ENCODE measurements at places on chromosomes 3 and 15.

DNA sequence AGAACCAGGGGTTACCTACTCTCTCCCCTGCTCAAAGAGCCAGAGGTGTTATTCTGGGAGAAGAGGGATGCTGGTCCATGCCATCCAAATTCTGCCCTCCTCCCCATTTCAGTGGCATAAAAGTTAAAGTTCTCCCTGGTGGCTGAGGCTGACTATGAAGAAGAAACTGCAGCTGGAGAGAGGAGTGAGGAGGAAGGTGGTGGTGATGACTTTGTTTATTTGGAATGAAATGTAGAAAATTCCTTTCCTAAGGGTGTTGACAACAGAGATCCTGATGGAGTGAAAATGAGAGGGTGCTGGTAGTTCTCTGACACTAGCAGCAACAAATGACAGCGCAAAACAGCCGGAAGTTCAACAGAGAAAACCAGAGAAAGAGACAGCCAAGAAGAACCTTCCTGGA lies 100.4 kb downstream of the PCCB start:
- no peak for DNase-seq

DNA sequence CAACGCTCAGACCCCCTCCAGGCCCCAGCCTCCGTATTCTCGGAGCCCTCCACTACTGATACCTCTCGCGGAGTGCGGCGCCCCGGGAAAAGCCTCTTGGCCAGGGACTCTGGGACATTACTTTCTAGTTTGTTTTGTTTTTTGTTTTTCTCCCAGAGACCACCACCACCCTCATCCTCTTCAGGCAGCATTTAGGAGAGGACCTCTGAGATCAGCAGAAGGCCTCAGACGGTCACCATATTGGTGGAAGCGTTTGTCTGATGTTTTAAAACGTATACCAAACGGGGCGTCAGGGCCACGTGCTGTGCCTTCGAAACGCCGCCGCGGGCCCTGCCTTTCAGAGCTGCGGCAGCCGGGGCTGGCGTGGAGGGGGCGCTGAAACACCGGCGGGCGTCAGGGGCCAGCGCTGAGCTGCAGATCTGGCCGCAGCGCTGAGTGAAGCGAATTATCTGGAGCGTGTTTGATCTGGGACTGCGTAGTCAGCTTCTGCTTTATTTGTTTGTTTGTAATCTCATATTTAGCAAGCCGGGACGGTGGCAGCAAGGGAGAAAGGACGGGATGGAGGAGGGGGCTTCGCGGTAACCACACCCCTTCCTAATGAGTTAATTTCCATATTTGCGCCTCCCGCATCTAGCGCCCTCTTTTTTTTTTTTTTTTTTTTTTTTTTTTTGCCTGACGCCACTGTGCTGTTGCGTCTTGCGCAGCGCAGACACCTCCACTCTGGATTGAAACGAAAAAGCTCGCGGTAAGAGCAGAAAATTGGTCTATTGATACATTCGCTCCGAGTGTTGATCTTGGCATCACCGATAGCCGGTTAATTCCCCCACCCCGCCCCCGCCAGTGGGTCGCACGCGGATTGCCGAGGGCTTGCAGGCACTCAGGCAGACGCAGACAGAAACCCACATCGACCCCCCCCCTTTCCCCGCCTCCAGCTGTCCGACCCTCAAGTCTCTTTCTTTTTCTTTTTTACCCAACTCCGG lies 14.9 kb downstream of the SOX2 start:
- no peak for DNase-seq

GRCh38 chr3:105356988-105357387 lies 9.7 kb upstream of the ALCAM start:
- DNase-seq: no peak

DNA sequence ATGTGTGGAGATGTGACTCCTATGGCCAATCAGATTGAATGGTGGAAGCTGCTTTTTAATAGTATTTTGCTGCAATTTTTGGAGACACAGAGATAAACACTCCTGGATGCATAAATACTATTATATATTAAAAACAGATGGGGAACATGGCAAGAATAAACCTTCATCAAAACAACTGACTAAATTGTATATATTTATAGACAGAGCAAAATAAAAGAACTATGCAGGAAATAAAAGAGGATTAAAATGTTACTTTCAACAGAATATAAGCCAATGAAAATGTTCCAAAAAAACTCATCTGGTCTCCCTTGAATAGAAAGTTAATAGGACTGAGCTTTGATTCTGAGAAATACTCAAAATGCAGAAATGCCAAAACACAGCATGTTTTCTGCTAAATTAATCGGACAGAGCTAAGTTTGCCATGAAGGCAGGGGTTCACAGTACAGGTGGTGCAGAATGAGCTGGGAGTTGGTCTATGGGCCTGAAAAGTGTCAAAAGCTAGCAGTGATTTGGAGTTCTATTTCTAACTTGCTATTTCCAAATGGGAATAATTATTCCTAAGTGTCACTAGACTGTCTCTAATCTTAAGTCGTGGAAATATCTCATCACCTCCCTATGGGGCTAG lies 227.2 kb downstream of the CNTN3 start:
- DNase-seq: no peak

DNA sequence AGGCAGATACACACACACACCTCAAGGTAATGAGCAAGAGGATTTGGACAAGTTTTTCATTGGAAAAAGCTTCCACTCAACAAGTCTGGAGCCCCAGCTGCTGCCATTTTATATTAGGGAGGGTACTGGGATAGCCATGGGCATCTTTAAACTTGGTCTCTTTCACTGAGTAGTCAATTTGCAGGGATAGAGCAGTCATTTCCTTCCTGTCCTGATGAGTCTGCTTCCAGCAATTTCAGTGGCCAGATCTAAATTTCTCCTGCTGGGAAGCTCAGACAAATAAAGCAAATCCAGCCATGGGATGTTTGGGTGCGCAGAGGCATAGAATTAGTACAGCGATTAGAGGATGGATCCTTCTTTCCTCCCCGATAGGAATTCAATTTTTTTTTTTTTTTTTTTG lies 874 bp upstream of the ERC2 start:
- no peak for DNase-seq

DNA sequence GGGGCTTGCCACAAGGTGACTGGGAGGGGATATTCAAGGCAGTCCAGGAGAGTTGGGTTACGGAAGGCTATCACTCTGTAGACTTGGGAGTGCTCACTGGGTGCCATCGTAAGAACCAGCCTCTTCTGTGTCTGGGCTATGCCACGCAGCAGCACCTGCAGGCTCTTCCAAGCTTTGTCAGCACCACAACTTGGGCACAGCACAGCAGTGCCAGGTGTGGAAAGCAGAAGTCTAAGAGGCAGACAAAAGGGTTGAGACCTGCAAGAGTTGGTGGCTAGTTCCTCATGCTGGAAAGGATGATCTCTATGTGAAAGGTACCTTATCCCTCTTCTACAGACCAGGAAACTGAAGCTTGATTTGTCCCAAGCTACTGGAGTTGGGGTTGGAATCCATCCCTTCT lies 15.8 kb downstream of the CX3CR1 start:
- no peak for DNase-seq

DNA sequence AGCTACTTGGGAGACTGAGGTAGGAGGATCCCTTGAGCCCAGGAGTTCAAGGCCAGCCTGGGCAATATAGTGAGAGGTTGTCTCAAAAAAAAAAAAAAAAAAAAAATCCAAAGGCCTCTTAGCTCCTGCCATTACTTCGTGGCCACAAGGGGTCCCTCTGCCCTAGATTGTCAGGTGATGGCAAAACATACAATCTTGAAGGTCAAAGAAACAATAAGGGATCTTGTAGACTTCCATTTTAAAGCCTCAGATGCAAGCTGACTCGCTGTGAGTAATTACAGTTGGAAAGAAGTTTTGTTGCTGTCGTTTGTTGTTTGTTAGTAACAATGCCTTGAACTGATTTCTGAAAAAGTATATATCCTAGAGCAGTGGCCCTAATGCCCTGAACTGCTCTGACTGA lies 55.9 kb upstream of the PLCL2 start:
- DNase-seq: peak; percentile 30

DNA sequence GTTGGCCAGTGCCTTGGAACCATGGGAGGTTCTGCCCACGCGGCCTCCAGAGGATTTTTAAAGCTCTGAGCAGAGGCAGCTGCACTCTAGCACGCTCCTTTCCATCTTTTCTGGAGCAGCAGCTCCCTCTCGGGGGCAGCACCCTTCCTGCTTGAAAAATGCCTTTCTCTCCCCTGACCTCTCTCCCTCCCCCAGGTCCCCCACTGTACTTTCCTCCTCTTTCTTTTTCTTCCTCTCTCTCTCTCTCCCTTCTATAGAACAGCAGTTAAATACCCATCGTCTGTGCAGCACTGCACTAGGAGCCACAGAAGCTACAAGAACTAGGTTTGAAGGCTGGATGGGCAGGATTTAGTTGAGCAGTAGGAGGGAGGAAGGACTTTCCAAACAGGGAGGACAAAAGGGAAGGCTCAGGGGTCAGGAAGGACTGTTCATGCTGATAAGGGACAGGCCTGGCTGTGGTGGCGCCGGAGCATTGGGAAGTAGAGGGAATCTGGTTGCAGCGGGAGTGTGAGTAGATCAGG lies 4.4 kb downstream of the ALPK3 start:
- no peak for DNase-seq

- no peak for DNase-seq
Measured at GRCh38 chr15:57572468-57572867, 19.2 kb upstream of the MYZAP start.

DNA sequence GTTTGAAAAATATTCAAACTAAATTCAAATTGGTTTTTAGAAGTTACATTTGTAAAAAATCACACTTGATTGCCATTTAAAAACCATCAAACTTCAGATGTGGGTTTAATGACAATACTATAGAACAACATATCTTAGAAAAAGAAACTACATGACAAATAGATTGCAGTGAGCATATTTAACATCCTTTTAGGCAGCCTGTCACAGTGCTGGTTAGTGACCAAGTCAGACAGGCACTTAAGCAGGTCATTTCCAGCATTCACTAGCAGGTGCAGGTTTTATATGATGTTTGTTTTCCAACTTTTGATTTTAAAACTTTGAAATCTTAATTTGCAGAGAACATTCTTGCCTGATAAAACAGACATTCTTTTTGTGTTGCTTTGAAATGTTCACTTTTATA lies 115.7 kb downstream of the MBNL1 start:
- DNase-seq: no peak

DNA sequence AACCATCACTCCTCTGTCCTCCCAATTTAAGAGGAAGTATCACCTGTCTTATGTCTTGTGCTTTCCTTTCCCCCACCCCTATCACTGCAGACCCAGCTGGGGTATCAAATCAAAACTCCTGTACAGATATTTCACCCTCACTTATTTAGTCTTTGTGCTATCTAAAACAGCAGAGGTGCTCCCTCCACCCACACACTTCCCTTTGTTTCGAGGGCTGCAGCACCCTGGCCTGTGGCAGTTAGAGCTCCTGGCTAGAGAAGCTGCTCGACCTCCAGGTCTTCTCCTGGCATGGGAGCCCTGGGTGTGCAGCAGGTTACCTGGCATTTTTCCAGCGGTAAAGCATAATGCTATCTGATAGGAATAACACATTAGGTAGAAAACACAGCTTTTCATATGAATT lies 181.4 kb upstream of the BCL6 start:
- DNase-seq: no peak

- DNase-seq: no peak
Measured at GRCh38 chr3:156090126-156090525, 30.3 kb upstream of the KCNAB1 start.

DNA sequence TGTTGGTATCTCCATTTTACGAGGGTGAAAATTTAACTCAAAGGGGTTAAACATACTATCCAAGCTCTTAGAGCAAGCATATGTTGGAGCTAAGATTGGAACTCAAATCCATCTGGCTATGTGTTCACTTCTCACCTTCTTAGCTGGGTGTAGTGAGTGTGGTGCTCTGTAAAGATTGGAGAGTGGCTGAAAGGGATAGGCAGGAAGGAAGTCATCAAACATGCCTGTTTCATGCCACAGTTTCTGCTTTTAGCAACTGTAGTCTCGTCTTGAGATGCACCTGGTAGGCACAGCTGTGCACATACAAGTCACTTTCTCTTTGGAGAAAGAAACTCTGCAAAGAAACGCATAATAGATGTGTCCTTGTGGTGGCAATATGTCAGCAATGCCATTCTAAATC lies 189.1 kb upstream of the MDFIC2 start:
- DNase-seq: no peak

DNA sequence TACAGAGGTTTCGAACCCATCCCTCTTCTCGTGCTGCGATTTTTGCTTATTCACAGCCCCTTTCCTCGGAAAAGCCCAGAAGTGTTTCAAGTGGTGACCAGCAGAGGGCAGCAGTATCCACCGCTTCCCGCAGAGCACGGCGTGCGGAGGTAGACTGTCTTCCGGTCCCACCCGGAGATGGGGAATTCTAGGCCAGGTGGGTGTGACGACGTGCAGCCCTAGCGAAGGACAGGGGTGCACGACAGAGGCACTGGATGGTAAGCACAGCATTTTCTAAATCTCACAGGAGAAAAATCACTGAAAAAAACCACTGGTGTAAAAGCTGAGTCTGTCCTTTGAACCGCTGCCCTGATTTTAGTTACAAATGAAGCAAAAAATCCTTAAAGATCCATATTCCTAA lies 7.4 kb upstream of the PSMD6 start:
- peak; percentile 70 for DNase-seq

GRCh38 chr15:92636908-92637481 lies 18.6 kb downstream of the FAM174B start:
- no peak for DNase-seq

GRCh38 chr3:12451481-12451880 lies 32.8 kb upstream of the TSEN2 start:
- no peak for DNase-seq

DNA sequence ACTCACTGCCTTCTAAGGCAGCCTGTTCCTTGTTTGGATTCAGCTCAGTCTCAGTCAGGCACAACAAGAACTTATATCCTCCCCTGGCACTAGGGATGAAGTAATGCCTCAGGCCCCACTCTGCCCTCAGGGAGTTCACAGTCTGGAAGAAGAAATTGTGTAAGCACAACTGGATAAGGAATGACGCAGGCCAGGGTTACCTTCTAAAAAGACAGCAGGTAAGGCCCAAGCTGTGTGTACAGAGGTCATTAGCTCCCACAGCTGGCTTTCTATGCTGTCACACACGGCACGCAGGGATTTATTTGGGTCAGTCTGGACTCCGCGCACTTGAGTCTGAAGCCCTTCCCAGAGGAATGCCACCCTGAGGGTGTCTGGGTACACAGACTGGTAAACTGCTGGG lies 82.9 kb downstream of the IQSEC1 start:
- no peak for DNase-seq

DNA sequence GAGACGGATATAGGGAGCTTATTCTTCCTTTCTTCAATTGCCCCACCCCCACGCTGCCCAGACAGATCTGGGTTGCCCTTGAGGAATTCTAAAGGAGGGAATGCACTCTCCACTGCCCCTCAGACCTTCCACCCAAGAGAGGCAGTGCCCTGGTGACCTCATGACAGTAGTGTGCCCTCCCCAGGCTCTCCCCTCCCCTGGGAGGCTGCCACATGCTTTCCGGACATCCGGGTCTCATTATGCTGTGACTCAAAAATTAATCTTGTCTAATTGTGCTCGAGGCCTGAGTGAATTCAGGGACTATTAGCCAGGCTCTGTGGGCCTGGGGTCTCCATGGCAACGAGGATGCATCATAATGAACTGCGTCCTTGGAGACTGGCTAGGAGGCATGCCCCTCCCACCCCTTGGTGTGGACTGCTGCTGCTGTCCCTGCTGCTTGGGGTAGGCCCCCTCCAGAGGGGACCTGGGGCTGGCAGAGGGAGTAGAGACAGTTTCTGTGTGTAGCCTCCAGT lies 20.8 kb downstream of the CORO2B start:
- DNase-seq: no peak

- no peak for DNase-seq
Measured at GRCh38 chr3:195249858-195250464, 21.0 kb downstream of the XXYLT1 start.

Measured in effector memory CD4-positive, alpha-beta T cell (primary cell).